ENCODE measurements at places on chromosomes 1 and 21.

GRCh38 chr1:67559222-67559700 lies 125.7 kb upstream of the GADD45A start:
- DNase-seq = no peak

- DNase-seq = no peak
Observed at GRCh38 chr1:31497601-31498000, 78.7 kb upstream of the TINAGL1 start.

DNA sequence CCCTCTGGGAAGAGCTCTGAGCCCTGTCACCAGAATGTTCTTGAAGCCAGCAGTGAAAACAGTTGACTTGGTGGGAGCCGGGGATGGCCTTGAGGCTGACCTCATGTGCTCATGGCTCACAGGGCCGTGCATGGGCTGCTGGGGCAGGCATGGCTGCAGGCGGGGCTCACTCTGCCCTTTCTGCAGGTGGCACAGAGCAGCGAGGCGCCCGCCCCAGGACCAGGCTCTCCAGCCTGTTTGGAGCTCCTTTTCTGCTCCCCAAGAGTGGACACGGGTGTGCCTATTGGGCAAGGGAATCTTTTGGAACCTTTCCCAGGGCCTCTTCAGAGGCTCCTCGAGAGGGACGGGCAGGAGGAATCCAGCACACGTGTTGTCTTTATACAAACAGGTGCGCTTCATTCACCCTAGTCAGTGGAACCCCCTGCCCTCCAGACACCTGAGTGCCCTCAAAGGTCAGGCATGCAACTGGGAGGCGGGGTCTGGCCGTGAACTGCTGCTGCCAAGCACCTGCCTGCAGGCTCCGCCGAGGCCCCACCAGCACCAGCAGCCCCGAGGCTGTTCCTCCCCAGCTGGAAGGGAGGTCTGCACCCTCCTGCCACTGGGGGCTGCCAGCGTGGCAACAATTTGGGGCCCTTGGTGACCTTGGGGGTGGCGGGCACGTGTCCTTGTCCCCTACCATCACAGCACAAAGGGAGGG lies 2.6 kb upstream of the TTC34 start:
- no peak for DNase-seq

GRCh38 chr1:55716610-55717009 lies 501.4 kb upstream of the USP24 start:
- no peak for DNase-seq

DNA sequence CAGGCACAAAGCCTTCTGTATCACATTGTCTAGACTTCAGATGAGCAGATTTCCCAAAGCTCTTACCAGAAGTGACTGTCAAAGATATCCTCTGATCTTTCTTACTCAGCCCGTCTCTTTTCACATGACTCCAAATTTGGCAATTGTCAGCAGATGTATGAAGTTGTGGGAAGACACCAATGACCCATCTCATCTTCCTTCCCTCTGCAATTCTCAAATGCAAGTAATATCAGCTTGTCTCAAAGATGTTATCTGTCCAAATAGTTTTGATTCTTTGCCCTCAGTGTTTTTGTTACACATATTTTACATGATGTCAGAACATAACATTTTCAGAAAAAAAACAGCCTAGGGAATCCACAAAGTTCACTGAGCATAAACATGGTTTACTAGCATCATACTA lies 45.1 kb upstream of the RGS2 start:
- no peak for DNase-seq
